Vagina (tissue), 2 donors: ENCODE measurements at places on chromosomes 5 and 9.

GRCh38 chr9:892123-892522, 50.6 kb downstream of the DMRT1 start:
- no peak for DNase-seq

DNA sequence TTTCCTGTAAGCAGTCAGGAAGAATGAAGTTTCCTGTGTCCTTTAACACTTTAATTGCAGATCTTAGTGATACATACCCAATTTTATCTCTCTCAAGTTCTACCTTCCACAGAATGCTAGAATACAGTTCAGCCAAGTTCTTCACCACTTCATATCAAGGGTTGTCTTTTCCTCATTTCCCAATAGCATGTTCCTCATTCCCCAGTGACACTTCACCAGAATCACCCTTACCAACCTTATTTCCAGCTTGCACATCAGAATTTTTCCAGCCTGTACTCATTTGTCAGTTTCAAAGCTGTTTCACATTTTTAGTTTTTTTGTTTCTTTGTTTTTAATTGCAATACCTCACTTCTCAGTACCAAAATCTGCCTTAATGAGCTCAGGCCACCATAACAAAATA, 126.1 kb downstream of the ESM1 start:
- no peak for DNase-seq

- no peak for DNase-seq
These were observed 402.4 kb downstream of the ARHGEF28 start for GRCh38 chr5:74028406-74028805.

GRCh38 chr9:87068177-87068840, 121.0 kb upstream of the GAS1 start:
- no peak for DNase-seq

DNA sequence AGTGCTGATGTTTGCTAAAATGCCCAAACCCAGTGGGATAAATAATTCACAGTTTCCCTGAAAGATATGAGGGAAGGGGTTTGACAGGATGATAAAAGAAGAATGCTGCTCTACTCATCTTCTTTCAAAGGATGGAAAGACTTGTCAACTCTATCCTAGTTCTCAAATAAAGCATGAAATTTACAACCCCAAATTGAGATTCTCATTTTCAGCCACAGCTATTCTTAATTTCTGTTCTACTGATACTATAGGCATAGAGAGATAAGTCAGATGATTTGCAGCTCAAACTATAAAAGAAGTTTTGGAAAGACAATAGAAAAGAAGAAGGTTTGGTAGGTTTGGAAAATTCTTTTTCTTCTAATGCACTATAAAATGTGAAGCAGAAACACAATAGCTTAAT, 542.6 kb downstream of the CSNK1G3 start:
- no peak for DNase-seq

DNA sequence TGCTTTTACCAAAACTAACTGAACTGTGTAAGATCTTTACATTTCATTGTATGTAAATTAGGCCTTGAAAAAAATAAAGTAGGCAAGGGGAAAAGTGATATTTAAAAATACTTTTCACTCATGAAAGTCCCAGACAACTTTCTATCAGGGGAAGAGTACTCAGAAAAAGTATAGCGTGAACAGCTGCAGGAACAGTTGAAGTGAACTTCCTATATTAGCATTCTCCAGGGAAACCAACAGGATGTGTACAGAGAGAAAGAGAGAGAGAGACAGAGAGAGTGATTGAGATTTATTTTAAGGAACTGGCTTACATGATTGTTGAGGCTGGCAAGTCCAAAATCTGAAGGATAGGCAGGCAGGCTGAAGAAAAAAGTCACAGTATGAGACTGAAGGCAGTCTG, 42.0 kb downstream of the ERMP1 start:
- DNase-seq, result no peak

- DNase-seq, result no peak
These were observed 65.6 kb upstream of the ZNF622 start for GRCh38 chr5:16531063-16531648.

- DNase-seq, result no peak
These were observed 11.8 kb upstream of the IFNW1 start for GRCh38 chr9:21153336-21154017.

- DNase-seq, result no peak
These were observed 139.5 kb downstream of the FSTL4 start for GRCh38 chr5:133472829-133473228.

DNA sequence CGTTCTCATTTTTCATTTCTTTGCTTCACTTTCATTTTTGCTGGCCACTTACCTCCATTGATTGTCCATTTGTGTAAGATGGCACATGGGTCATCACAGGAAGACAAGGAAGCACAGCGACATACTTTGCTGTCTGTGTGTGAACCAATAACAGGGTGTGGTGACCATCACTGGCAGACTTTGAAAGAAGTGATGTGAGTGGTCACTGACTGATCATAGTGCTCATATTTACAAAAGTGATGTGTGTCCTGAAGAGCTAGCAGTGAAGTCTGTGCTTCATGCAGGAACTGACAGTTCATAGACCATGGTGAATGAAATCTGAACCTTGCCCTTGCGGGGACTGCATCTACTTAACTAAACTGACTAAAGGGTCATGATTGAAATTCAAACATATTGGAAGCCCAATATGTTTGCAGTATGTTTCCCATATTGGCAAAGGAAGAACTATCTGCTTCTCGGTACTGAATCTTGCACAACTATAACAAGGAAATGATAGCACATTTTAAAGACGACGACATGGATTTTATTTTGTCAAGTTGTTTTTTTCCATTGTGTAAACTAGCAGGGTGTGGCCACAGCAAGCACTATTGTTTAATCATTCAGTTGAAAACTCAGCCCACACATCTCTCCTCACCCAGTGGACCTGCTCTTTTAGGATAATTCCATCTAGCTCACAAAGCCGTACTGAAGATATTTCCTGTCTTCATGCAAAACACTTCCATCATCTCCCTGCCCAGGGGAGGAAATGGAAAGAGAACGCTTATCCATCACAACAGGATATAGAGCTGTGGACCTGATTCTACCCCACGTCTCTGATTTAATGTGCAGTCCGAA, 232.0 kb upstream of the ANKRD55 start:
- DNase-seq, result no peak

- DNase-seq, result no peak
These were observed 49.4 kb downstream of the ATP10B start for GRCh38 chr5:160802592-160802991.

DNA sequence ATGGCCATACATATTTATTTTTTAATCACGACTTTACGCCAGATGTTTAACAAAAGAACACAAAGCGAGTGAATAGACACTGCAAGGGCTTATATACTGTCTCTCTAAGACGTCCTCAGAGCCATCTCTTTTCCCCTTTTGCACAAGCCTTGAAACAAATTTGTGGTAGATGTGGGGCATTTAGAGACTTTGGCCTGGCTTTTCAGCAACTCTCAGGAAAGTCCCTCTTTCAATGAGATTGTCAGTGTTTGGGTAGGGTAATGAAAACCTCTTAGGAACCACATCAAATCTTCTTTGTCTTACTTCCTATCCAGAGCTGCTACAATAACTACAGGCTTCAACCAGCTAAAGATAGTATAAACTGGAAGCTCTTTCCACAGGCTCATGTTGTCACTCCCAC, 380.0 kb downstream of the ANXA1 start:
- DNase-seq, result no peak

- DNase-seq, result no peak
These were observed 14.0 kb downstream of the TGFBR1 start for GRCh38 chr9:99118782-99119466.

DNA sequence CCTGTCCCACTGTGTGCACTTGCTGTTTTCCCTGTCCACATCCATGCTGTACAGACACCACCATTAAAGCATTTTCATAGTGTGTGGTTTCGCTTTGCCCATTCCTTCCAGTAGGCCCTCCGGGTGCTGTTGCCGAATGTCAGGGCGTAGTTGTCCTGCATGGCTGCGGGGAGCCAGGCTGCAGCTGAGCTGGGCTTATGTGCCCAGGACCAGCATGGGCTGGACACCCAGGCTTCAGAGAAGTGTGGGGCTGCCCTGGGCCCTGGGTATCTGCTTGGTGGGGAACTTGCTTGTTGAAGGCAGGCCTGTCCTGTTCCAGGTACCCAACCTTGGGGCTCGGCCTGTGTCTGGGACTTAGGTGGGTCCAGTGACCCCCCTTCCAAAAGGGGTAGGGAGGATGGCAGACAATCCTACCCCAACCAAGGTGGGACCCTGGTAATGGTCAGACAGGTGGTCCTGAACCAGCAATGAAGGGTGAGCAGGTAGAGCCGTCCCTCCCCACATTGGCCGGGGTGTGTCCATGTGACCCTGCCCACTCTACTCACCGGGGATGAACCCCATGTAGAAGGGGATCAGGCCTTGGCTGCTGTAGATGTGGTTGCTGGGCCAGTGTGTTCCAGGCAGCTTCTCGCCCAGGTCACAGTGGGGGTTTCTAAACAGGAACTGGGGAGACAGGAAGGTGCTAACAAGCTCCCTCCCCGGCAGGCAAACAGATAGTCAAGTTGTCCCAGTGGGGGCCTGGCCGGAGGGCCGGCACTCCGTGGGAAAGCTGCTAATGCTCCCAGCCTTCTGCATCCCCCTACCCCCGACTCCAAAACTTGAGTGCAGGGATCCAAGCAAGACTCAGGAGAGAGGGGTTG, 2.8 kb downstream of the TUBB4B start:
- no peak for DNase-seq

DNA sequence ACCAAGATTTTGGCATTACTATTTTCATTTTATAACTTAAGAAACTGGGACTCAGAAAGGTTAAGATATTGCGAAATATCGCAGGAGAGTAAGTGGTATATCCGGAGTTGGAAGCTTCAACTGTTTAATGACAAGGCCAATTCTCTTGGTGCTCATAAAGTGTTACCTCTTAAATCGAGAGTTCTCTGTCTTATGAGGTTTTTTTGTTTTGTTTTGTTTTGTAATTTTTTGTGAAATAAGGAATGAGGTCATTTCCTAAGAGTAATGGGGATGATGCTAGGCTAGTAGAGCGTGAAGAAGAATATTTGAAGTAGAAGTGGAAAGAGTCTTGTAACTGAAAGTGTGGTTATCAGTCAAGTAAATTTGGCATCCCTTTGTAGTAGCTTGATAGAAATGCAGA, 183.2 kb upstream of the DAB2 start:
- no peak for DNase-seq
